ENCODE measurements at places on chromosomes 13 and 19.
A peak's percentile ranks its signal among the peaks of the same experiment; 100 is the strongest.

- DNase-seq, result no peak
Measured at GRCh38 chr13:112441779-112442310, 65.7 kb downstream of the SPACA7 start.

GRCh38 chr13:39676315-39676876 lies 20.9 kb downstream of the COG6 start:
- DNase-seq, result peak; percentile 20

DNA sequence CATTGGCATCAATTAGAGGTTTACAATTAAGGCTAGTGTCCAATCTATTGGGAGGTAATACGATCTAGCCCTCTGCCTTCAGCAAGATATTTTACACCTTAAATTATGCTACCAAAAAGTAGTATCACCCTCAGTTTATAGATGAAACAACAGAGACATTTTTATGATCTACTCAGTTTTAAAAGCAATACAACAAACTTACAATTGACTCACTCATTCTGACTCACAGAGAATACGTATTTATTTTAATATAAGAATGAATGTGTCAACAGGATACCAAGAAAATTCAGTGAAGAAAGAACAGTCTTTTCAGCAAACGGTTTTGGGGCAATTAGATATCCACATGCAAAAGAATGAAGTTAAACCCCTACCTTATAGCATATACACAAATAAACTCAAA lies 32.5 kb upstream of the STARD13 start:
- no peak for DNase-seq

GRCh38 chr13:25874907-25875306 lies 176.9 kb downstream of the SHISA2 start:
- peak; percentile 59 for DNase-seq

- no peak for DNase-seq
Measured at GRCh38 chr13:43115141-43115540, 91.8 kb downstream of the DNAJC15 start.

DNA sequence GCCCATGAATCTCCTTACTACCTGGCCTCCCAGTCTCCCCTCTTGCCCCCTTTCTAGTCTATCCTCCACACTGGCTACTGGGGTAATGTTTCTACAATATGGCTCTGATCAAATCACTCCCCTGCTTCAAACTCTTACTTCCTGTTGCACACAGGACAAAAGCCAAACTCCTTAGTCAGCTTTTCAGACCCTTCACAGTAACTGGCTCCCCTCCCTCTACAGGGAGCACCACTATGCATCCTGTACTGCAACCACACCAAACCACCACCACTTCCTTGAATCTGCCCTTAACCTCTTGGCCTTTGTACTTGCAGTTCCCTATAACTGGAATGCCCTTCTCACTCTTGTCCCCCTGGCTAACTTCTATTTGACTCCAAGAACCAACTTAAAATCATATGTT lies 32.2 kb downstream of the DEDD2 start:
- no peak for DNase-seq

DNA sequence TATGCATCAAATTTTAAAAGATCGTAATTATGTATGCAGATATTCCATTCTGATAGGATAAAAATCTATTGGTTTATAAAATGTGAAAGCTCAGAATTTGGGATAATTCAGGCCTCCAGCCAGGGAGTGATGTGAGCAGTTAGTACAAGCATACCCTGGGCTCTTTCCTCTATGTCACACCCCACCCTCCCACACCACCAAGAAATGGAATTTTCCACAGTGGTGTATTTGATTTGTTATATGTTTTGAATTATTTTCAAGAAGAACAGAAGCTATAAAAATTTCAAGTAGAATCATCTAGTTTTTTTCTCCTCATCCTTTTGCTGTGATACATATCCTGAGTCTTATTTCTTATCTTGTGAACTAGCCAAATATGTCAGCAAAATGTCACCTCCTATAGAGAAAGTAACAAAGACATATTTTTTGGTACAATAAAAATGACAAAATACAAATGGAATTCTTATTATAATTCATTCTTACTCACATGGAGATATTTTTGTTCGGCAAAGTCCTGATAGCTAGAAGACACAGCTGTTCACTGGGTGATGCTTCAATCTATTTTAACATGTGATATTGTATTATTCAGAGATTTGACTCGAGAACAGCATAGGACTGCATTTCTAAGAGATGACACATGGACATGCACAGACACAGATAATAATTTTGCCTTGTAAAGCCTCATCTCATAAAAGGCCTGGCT lies 61.2 kb upstream of the FRY start:
- DNase-seq, result no peak

DNA sequence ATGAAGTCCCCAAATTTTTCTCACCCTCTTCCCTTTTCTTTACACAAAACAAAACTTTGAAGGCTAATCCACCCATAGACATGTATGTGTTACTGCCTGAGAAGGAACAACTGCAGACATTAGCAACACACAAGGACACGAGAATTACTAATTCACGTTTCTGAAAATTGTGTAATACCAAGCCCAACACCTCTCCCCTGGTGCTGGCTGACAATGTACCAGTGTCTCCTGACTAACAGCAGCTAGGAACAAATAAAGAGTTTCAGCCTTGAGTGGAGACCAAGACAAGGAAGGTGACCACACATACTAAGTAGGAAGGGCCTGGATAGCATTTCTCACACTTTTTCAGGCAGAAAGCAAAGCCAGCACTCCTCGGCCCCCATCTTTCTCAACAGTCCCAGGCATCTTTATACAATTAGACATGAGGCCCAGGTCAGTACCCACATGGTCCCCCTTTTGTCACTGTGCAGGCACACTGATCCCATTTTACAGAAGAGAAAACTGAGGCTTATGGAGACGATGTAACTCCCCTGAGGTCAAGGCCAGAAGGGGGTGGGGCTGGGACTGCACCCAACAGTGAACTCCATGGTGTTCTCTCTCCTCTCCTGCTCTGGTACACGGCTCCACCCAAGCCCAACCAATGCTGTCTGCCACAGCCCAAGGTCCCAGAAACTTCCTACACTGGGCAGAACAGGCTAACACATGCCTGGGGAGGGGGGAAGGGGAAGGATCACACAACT lies 8.7 kb downstream of the BRD4 start:
- no peak for DNase-seq

DNA sequence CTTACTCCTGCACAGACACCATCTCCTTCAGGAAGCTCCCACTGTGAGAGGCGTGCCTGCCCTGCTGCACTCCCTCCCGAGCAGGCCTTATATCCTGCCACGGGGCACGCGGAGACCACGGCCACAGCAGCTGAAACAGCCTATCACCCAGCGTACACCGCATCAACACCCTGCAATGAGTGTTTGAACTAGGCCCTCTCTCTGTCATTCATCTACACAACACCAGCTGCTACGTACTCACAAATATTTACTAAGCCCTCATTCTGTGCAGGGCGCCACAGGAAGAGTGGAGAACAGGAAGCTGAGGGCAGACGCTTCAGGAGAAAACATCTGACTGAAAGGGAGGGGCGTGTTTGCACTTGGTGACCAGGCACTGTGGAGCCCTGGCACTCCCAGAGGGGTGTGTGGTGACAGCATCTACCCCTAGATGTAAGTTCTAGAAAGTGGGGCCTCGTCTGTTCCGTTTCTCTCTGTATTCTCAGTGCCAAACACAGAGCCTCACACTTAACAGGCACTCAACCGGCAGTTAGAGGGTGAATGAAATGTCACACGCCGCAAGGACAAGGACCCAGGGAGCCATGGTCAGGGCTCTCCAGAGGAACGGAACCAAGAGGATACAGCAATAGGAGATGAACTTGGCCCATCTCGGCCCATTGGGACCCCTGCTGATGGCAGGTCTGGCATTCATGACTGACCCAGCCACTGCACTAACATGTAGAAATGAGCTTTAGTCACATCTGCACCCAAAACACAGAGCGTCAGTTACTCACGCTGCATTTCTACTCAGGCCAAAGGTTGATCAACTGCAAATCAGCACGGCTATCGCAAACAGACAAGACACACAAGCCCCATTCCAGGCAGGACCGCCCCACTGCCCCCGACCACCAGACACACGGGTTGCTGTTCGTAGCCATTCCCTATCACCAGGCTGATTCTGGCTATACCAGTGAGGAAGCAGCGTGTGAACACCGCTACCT lies 15.7 kb downstream of the RANBP3 start:
- DNase-seq, result peak; percentile 73

DNA sequence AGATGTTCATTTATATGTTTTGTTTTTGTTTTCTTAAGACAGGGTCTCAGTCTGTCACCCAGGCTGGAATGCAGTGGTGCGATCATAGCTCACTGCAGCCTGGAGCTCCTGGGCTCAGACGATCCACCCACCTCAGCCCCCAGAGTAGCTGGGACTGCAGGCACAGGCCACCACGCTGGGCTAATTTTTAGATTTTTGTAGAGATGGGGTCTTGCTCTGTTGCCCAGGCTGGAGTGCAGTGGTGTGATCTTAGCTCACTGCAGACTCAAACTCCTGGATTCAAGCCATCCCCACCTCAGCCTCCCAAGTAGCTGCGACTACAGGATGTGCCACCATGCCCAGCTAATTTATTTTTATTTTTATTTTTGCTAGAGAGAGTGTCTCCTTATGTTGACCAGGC lies 45.7 kb downstream of the NFIC start:
- no peak for DNase-seq

DNA sequence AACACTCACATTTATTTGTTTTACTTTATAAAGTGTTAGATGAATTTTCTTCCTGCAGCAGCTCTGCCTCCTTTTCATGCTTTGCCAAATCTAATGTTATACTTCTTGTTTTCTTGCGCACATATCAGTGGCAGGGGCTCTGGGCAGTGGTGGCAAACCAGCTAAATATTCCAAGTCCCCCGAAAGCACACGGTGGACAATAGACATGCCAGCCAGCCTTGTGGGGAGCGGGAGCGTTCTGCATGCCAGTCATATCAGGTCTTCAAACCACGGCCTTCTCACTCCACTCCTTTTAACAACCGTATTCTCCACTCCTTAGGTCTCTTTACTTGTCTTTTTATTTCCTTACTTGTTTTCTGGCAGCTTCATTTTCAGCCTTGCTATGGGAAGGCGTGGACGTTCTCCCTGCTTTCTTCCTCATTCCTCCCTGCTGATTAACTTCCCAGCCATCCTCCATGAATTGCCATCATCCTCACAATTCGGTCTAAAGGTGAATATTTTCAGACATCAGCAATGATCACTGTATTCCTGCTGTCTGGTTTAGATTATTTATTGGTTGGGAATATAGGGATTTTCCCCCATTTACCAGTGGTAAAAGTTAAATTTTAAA lies 77.1 kb upstream of the WASF3 start:
- DNase-seq, result no peak

- DNase-seq, result no peak
Measured at GRCh38 chr13:35957996-35958395, 173.2 kb downstream of the DCLK1 start.

DNA sequence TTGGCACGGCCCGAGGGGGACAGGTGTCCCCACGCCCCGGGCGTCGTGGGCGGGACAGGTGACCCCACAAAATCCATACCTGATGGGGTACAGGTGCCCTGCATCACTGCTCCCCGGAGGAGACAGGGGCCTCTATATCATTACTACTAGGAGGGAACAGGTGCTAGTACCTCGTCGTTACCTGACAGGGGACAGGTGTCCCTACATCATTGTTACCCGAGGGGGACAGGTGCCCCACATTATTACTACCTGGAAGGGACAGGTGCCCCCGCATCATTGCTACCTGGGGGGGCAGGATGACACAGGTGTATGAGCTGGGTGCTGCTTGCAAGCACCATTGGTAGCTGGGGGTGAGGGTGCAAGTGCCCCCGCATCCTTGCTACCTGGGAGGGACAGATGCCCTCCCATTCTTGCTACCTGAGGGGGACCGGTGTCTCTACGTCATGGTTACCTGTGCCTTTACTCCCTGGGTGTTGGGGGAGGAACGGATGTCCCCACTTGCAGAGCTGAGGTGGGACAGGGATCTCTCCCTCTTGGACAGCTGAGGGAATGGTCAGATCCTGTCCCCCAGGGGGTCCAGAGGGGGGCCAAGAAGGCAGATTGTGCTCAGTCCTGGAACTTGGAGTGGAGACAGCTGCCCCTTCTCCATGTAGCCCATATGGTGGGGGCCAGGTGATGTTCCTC lies 620 bp downstream of the CRTC1 start:
- no peak for DNase-seq

DNA sequence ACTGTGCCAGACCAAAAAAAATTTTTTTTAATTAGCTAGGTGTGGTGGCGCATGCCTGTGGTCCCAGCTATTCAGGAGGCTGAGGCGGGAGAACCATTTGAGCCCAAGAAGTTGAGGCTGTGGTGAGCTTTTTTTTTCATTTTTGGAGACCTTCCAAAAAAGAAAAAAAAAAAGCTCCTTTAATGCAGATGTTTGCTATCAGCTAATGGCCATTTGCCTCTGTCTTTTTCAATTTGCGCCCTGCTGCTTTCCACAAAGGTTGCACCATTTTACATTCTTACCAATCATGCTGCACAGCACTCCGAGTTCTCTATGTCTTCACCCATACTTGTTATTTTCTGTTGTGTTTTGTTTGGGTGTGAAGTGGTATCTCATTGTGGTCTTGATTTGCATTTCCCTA lies 15.6 kb upstream of the SMARCA4 start:
- DNase-seq, result no peak
